Ecto neural progenitor cell (in vitro differentiated cells): ENCODE measurements at places on chromosomes 12 and 14.
A peak's percentile ranks its signal among the peaks of the same experiment; 100 is the strongest.

GRCh38 chr12:55723516-55724225, 3.5 kb downstream of the RDH5 start:
- no peak for DNase-seq

DNA sequence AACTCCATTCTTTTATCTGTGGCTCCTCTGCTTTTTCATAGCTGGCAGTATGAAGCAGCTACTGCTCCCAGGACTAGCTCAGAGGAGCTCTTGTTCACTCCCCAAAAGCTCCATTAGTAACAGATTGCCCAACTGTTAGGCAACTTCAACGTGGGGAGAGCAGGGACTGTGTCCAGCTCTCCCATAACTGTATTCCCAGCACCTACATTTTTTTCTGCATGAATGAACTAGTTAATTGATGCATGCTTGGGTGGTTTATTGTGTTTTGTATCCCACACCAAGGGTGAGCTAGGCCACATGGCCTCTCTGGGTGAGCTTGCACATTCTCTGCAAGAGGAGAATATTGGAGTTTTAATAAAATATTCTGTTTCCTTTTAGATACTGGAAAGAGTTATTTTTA, 15.2 kb downstream of the STON2 start:
- no peak for DNase-seq

- DNase-seq, result no peak
Observed at GRCh38 chr12:51070004-51070403, 13.4 kb downstream of the CSRNP2 start.

DNA sequence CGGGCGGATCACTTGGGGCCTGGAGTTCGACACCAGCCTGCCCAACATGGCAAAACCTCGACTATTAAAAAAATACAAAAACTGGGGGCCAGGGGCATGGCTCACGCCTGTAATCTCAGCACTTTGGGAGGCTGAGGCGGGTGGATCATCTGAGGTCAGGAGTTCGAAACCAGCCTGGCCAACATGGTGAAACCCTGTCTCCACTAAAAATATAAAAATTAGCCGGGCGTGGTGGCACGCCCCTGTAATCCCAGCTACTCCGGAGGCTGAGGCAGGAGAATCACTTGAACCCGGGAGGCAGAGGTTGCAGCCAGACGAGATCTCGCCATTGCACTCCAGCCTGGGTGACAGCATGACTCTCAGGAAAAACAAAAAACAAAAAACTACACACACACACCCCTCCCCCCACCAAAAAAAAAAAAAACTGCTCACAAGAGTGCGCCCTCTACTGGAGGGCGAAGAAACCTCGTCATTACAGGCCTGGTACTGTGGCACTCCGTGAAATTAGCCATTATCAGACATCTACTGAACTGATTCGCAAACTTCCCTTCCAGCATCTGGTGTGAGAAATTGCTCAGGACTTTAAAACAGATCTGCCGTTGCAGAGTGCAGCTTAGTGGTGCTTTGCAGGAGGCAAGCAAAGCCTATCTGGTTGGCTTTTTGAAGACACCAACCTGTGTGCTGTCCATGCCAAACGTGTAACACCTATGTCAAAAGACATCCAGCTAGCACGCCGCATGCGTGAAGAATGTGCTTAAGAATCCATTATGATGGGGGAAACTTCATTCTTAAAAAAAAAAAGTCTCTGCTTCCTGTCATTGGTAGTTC, 7.7 kb downstream of the PPP1R3E start:
- DNase-seq, result peak; percentile 57
